ENCODE measurements at places on chromosomes 7 and 10.

DNA sequence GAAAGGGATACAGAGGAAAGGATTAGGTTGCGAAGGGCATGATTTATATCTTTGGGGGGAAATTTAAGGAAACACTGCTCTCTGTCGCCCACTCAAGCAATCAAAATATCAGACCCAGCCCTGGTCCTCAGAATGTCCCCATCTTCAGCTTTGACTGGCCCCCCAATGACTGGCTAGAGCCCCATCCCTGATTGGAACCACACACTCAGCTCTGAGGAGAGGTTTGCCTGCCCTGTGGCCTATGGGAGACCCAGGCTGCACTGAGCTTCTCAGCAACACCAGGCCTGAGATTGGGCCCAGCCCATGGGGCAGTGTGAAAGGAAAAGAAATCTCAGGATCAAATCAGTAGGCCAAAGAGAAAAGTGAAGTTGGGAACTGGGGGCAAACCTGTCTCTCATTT lies 69.5 kb downstream of the ADCYAP1R1 start:
- no peak for DNase-seq

- DNase-seq: no peak
These were observed 235.3 kb downstream of the CCDC3 start for GRCh38 chr10:12766223-12766622.

DNA sequence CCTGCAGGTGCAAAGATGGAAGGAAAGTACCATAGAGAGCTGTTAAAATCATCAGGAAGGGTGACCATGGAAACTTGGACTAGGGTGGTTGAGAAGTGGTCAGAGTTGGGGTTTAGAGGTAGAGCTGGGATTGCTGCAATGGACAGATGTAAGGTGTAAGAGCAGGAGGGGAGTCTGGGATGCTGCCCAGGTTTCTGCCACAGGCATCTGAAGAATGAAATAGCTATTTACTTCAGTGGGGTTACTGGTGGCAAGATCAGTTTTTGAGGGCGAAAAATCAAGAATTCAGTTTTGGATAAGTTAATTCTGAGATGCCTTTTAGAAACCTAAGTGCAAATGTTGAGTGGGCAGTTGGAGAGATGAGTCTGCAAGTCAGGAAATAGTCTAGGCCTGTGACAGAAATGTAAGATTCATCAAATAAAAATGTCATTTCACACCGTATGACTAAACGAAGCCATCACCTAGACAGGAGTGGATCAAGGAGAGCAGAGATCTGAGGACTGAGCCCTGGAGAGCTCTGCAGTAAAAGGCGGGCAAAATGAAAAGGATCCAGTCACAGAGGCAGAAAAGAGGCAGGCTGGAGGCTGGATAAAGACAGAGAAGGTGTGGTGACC lies 22.7 kb upstream of the TOMM7 start:
- DNase-seq: no peak

DNA sequence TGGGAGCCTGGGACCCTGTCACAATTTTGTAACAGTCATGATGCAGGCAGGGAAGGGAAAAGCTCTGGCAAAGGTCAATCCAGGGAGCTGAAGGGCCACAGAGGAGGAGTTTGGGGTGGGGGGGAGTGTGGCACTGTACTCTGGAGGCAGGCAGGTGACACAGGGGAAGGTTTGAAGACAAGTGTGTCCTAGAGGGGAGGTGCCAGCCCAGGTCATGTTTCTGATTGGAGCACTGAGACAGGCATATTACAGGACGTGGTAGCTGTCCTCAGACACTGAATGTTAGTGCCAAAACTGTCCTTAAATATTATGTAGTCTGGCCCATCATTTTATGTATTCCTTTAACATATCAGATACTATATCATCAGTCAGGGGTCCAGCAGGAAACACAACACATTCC lies 75.6 kb upstream of the LRRC4 start:
- DNase-seq: no peak

DNA sequence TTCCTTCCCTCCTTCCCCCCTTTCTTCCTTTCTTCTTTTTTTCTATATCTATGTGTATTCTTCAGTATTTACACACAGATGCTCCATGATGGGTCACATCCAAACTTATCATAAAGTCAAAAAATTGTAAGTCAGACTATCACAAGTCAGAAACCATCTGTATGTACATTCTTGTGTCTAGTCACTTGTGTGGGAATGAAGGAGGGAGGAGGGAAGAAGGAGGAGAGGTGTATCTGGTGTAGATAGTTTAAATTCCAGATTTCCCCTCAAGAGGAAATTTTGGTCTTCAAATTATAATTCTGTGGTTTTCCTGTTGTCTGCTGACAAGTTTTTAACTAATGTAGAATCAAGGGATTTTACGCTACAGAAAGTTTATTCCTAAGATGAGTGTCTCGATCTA lies 287.2 kb downstream of the ETV1 start:
- DNase-seq: no peak

DNA sequence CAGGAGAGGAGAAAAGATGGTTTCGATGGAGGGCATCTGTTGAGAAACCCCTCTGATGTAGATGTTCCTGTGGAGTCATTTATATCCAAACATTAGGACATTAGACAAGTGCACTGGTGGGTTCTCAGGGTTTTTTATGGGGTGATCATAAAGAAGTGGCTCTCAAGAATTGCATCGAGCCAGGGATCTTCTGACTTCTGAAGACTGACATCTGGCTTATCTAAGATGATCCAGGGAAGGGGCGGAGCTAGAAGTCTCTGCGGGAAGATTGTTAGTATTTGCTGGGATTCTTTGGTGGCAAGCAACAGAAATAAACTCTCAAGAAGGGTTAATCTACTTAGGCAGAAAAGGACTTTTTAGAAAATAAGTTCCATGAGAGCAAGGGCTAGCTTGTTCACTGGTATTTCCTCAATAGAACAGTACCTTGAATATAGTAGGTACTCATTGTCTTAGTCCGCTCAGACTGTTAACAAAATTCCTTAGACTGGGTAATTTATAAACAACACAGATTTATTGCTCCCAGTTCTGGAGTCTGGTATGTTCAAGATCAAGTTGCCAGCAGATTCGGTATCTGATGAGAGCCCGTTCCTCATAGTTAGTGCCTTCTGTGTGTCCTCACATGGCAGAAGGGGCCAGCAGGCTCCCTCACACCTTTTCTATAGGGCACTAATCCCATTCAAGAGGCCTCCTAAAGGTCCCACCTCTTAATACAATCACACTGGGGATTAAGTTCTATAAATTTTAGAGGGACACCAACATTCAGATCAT lies 28.5 kb upstream of the SYPL1 start:
- DNase-seq: no peak

- no peak for DNase-seq
These were observed 64.1 kb downstream of the ANLN start for GRCh38 chr7:36453769-36454168.

- no peak for DNase-seq
These were observed 65.9 kb upstream of the HECTD2 start for GRCh38 chr10:91344117-91344856.

DNA sequence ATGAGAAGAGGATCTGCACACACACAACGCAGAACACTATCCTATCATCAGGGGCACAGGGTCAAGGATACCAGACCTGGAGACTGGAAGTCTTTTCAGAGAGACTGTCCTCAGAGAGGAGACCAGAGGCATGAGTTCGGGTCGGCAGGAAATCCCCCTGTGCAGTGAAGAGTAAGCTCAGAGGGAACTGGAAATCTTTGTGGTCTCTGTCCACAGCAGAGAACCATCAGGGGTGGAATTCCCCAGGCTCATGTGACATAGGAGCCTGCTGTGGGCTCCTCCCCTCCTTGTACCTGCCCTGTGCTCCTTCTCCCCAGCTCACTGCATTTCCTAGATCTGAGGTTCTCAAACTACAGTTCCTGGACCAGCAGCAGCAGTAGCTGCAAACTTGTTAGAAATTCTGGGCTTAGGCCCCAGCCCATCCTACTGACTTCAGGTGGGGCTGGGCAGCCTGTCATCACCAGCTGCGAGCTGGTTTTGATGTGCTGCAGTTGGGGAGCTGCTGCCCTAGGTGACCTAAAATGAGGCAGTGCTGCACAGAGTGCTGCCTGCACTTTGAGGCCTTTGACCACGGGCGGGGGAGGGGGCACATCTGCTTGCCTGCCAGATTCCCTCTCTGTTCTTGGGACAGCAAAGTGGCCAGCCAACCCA lies 2.4 kb downstream of the ZMIZ2 start:
- DNase-seq: peak; percentile 60

- DNase-seq: no peak
These were observed 50.1 kb upstream of the LMTK2 start for GRCh38 chr7:98056580-98056979.

DNA sequence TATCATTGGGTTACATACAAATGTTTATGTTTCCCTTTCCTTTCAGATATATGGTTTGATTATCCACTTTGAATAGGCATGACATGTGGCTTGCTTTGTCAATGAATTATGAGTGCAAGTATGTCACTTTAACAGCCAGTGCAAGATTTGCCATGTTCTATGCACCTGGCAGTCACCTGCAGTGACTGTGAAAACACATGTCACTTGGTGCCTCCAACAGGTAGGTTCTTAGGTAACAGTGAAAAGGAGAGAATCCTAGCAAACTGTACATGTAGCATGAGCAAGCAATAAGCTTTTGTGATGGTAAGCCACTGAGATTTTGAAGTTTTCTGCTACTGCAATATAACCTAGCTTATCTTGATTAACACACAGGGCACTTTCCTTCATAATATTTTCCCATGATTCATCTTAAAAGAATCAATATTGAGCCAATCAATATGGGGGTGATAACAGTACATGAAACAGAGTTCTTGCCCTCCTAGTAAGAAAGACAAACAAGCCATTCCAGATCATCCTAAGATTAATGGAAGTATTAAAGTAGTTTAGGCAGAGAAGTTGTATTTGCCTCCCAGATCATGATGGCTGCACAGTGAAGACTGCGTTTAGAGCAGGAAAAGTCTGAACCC lies 7.9 kb upstream of the RALA start:
- no peak for DNase-seq

- peak; percentile 31 for DNase-seq
These were observed 562 bp downstream of the TMEM243 start for GRCh38 chr7:87218796-87219544.

DNA sequence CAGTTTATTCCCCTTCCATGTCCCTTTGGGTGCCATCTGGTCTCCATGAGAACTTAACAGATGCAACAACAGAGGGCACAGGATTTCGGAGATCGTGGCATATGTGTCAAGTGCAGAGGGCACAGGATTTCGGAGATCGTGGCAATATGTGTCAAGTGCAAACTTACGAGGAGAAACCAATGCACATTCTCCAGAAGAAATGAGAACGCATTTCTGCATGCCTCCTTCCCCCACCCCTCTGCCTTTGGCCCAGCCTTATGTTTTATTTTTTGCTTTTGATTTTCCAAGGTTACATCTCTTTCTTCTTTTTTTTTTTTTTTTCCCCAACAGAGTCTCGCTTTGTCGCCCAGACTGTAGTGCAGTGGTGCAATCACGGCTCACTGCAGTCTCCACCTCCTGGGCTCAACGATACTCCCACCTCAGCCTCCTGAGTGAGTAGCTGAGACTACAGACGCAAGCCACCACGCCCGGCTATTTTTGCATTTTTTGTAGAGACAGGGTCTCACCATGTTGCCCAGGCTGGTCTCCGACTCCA lies 586 bp upstream of the ANKRD26 start:
- DNase-seq: peak; percentile 27

GRCh38 chr7:143368387-143368786 lies 5.9 kb upstream of the FAM131B start:
- DNase-seq: no peak

Measured in stimulated activated CD4-positive, alpha-beta T cell treated with anti-CD3 and anti-CD28 coated beads, Interleukin-4, amount 100 ng/mL, for 24 hours (primary cell).